GM03348 (cell line): ENCODE measurements at places on chromosomes 4 and X.

GRCh38 chrX:150234126-150234525 lies 129.0 kb upstream of the MAMLD1 start:
- no peak for DNase-seq

DNA sequence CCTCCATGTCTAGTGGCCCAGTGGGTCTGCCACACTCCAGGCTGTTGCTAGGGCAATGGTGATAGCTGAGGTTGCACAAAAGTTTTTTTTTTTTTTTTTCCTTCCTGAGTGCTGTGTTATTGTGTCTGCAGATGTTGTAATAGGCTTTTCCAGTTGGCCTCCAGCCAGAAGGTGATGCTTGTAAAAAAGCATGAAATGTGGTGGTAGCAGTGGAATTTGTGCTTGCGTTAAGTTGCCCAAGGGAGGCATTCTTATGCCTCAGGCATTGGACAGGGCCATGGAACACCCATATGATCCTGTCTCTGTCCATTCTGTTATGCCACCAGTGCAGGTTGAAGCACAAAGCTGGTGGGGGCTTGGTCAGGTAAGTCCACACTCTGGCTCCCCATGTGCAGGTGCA lies 660.5 kb upstream of the SPANXN1 start:
- no peak for DNase-seq

DNA sequence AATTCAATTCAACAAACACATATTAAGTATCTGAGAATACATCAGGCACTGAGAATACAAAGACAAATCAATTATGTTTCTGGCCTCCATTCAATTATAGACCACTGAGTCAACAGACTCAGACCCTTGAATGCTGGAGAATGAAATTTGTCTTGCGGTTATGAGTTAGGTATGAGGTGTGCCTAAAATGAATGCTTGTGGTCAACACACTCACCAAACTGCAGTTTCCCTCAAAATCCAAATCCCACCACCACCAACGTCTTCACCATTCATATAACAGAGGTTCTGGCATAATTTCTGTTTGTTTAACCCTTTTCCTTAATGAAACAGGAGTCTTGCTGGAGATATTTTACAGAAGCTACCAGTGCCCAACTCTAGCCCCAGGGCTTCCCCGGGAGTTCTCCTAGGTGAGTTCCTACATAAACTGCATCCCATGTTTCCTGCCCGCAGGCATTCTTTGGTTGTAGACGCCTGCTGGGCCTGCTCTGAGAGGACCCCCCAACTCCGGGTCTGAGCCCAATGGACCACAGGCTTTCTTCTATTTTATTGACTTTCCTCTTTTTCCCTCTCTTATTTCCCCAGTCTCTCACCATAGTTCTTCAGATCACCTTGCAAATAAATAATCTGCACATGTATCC lies 119.2 kb downstream of the DDX53 start:
- DNase-seq, result no peak

GRCh38 chr4:26873391-26874026 lies 12.9 kb downstream of the STIM2 start:
- DNase-seq, result no peak

DNA sequence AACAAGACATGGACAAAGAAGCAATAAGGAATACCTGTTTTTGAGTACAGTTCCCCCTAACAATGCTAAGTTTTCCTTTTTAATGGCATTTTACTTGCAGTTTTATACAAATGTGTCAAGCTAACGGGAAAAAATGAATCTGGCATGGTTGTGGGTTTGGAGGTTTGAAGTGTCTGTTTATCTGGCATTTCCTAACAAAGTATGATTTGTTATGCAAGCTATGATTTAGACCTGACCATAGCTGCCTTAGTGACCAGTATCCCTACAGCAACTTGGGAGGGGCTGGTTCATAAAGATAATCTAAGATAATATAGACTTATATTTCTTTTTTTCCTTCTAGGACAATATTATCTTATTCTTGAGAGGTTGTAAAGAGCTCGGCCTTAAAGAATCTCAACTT lies 60.6 kb downstream of the LIMCH1 start:
- no peak for DNase-seq

DNA sequence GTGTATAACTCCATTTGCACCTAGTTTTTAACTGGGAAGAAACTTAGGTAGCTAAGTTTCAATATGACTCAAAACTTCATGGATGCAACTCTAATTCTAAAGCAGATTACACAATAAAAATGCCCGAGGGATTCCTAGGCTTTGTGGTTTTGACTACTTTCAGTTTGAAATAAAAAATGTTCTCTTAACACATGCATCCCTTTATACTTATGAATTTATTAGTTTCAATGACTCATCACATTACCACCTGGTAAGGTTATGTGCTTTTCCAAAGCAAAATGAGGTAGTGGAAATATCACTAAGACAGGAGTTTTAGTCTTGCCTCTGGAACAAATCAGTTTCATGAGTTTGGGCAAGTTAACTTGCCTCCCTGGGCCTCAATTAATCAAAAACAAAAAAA lies 125.5 kb downstream of the OPHN1 start:
- peak; percentile 50 for DNase-seq

- DNase-seq, result no peak
These were observed 213.5 kb upstream of the TAPT1 start for GRCh38 chr4:16439768-16440167.

DNA sequence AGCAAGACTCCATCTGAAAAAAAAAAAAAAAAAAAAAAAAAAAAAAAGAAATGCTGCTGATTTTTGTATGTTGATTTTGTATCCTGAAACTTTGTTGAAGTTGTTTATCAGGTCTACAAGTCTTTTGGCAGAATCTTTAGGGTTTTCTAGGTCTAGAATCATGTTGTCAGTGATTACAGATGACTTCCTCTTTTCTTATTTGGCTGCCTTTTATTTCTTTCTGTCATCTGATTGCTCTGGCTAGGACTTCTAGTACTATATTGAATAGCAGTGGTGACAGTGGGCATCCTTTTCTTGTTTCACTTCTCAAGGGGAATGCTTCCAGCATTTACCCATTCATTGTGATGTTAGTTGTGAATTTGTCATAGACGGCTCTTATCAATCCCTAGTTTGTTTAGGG lies 334.4 kb downstream of the SPRY1 start:
- DNase-seq, result no peak

- DNase-seq, result no peak
These were observed 393.6 kb downstream of the CENPC start for GRCh38 chr4:67151376-67152343.

DNA sequence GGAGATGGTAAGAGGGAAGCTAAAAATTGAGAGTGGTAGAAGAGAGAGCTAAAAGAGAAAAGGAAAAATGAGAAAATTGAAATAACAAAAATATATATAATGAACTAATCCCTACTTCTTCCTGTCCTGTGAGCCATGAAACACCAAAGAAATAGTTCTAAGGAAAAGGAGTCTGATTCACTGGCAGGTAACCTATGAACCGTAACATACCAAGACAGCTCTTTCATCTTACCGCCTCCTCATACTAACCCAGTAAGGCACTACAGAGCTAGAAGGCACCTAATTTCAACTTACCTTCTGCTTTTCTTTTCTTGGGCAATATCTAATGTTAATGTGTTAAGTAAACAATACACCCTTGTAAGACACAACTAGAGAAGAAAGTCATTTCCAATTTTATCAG lies 297.7 kb upstream of the DIAPH2 start:
- no peak for DNase-seq

- no peak for DNase-seq
These were observed 87.7 kb upstream of the TLL1 start for GRCh38 chr4:165785337-165785736.

DNA sequence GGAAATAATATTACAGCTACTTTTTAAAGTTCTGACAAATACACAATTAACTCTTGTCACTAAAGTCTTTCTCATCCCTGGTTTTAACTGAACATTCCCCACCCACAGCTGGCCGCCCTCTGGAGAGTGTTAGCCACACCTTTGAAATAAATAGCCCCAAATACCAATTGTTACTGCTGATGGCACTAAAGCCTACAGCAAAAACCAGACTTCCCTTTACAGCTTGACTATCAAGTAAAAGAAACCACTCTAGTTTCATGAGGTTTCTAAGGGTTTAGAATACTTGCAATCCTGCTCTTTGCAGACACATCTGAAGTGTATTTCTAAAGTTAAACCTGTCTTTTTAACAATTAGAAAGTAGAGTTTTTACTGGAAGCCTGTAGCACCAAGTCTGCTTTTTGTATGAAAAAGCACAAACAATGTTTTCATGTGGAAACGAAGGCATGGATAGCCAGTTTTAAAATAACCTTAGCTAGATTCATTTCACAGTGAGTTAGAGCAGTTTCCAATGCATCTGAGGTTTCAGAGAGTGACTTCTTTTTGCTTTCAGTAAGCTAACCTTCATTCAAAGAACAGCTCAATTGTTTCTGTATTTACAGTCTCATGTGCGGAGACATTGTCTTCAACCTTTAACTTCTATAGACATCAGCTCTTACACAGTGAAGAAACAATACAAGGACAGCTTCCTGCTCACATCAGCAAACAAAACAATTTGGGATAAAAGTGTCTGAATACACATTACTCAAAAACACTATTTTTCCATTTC lies 164.8 kb upstream of the VEGFC start:
- DNase-seq, result no peak

GRCh38 chr4:31234494-31234893 lies 514.3 kb downstream of the PCDH7 start:
- no peak for DNase-seq

DNA sequence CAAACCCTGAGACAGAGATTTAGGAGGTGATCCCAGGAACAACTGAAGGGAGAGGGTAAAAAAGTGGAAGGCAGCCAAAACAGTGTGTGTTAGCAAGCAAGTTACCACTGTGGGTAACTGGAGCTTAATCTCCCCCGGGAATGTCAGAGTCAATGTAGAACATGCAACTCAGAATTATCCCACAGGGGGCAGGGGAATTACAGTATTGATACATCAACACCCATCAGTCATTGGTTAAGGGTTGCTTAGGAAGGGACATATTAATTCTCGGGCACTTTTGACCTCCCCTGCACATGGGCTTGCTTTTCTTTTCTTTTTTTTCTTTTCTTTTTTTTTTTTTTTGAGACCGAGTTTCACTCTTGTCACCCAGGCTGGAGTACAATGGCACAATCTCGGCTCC lies 29.3 kb downstream of the CXorf58 start:
- no peak for DNase-seq

DNA sequence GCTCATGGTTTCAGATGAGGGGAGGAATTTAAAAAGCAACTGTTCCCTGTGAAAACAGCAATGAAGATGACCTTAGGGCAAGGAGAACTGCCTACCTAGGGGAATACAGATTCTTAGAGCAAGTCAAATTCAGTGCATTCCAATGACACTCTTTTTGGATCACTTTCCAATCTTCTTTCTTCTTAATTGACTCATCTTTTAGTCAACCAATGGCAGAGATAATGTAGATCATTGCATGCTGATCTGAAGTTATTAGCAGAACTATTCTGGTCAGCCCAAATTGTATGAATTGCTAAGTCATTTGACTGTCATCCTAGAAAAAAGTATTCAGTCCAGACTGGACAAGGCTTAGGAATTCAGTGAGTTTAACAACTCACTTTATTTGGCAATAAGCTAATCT lies 12.6 kb upstream of the NR3C2 start:
- DNase-seq, result peak; percentile 58

DNA sequence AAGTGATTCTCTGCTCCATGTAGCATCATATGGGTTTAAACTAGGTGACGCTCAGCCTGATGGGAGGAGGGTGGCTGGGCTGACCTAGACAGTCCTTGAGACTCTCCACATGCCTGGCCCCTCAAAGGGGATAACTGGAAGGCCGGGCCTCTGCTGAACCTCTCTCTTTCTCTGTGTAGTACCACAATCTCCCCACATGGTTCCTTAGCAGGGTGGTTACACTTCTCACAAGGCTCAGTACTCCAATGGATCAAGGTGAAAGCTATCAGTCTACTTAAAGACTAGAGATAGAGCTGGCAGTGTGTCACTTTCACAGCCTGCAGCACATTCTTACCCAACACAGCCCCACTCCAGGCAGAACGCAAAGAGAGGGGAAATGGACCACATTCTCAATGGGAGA lies 80.4 kb downstream of the LDB2 start:
- DNase-seq, result no peak

DNA sequence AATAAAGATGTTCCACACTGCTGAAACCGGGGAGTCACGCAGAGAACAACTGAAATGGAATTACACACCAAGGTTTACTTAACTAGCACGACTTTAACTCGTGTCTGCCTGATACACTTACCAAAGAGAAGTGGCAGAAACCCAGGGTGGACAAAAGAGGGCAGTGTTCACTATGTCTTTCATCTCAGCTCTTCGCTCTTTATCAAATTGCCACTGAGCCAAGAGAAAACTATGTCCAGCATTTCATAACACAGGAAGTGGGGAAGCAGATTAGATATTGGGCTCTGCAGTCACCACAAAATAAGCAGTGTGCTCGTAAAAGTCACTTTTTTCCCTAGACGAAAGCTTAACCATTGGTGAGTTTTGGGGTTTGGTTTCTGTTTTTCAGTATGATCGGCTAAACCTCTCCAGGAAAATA lies 155.7 kb downstream of the CHIC2 start:
- DNase-seq, result peak; percentile 77

DNA sequence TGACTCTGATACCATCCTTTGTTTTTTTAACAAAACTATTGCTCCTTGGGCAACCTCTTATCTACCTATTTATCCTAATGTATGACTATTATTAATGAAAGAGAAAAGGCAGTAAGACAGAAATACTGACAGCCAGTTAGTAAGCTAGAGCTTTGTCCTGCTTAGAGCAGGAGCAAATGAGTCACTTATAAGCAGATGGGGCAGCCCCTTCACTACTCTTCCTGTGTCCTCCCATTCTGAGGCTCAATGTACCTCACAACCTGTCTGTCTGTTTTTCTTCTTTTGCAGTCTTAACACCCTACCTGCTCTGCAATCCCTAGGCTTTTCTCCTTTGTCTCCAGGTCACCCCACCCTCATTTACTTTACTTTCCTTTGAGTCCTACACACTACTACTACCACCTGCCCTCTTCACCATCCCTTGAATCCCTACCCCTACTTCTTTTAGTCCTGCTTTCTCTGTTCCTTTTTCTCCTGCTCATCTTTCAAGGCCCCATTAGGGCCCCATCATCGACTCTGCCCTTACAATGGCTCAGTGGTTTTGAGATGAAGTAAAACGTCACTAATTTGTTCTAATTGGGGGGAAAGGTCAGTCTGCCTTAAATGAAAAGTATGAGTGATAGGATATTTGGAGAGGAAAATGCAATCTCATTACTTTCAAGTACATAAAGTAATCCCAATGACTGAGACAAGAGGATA lies 294.3 kb downstream of the GUCY2F start:
- no peak for DNase-seq

DNA sequence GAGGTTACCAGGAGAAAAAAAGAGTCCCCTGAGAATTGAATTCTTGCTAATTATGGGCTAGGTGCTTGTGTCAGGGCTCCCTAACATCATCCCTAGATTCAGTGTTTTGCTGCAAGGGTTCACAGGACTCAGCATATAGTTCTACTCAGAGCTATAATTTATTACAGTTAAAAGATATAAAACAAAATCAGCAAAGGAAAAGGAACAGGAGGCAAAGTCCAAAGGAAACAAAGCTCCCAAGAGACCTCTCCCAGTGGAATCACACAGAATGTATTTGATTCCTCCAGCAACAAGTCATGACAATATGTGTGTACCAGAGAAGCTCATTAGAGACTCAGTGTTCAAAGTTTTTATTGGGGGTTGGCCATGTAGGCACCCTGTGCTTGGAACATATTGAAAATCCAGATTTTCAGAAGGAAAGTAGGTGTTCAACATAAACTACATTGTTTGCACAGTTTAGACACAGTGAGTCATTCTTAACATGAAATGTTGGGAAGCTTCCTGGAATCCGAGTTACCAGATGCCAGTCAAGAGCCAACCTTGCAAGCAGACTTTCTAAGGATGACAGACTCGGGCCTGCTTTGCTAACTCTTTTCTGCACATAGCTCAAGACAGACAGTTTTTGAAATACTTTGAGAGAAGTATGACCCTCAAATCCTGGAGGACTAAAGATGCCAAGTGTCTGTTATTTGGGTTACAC lies 311.3 kb upstream of the EMCN start:
- peak; percentile 26 for DNase-seq
